ENCODE measurements at places on chromosomes 7 and 10.

GRCh38 chr10:62384057-62384446 is 9.9 kb downstream of the ZNF365 start:
- DNase-seq = no peak

GRCh38 chr7:55155351-55156117 is 136.7 kb downstream of the EGFR start:
- DNase-seq = no peak

GRCh38 chr10:79106256-79107050 is 37.7 kb downstream of the ZMIZ1 start:
- no peak for DNase-seq

GRCh38 chr7:29878081-29878688 is 71.9 kb downstream of the WIPF3 start:
- no peak for DNase-seq

- no peak for DNase-seq
Measured at GRCh38 chr10:79082035-79082373, 13.2 kb downstream of the ZMIZ1 start.

- DNase-seq = no peak
Measured at GRCh38 chr10:83849150-83849549, 290.2 kb upstream of the GHITM start.

DNA sequence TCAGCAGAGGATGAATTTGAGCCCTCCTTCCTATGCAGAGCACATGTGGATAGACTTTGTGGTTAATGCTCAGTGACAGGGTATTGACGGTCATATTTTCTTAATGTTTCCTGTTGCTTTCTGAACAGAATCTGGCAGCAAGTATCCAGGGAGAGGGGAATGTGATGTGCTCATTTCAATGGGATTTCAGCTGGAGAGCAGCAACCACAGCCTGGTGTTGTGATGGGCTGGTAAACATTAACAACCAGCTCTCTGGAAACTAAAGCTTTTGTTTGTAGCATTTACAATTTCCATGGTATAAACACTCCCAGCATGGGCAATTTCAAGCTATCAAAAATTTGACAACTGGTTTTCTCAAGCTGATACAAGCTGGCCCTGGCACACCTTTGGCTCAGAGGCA is 215.9 kb downstream of the SH2D4B start:
- DNase-seq = no peak

DNA sequence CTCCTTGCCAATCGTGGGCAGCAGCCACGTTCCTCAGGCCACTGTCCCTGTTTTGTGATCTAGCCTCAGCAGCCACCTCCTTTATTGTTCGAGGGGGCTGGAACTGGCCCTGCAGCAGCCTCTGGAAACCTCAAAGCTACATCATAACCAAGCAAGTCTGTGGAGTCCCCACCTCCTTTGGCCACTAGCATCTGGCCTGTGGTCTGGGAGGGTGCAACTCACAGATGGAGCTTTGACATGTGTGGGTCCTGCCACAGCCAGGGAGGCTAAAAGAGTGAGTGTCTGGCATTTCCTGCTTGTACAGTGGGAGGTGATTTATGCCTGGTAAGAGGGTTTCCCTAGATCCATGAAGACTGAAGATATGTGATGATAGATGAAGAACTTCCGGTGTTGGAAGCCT is 32.3 kb upstream of the NUB1 start:
- no peak for DNase-seq

DNA sequence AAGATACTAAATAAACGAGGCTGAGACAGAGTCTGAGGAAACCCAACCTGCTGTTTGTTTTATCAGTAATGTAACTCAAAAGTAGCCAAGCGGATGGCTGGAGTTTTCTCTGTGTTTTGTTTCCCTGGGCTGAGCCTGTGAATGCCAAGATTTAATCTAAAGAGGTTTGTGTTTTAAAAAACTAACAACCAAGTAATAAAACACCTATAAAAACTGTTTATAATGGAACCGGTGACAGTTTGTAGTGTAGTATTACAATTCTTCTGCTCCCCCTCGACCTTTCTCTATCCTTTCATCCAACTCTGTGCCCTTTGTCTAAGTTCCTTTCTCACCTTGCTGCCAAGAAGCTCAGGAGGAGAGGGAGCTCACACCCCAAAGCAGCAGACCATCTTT is 2.6 kb upstream of the KAT6B start:
- no peak for DNase-seq

GRCh38 chr10:93095225-93095624 is 21.5 kb downstream of the CYP26A1 start:
- DNase-seq = no peak

GRCh38 chr7:51121931-51122425 is 194.6 kb downstream of the COBL start:
- peak; percentile 79 for DNase-seq

GRCh38 chr10:34089253-34089652 is 725.8 kb downstream of the PARD3 start:
- no peak for DNase-seq

- no peak for DNase-seq
Measured at GRCh38 chr10:110600487-110601101, 33.1 kb downstream of the SMC3 start.

- no peak for DNase-seq
Measured at GRCh38 chr7:128427289-128427891, 17.6 kb upstream of the IMPDH1 start.

DNA sequence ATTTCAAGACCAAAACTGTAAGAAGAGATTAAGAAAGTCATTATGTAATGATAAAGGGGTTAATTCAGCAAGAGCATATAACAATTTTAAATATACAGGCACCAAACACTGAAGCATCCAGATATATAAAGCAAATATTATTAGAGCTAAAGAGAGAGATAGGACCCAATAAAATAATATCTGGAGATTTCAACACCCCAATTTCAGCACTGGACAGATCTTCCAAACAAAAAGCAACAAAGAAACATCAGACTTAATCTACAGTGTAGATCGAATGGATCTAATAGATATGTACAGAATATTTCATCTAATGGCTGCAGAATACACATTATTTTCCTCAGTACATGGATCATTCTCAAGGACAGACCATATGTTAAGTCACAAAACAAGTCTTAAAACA is 151.3 kb downstream of the COBL start:
- no peak for DNase-seq

GRCh38 chr10:20963056-20963455 is 65.9 kb upstream of the NEBL start:
- no peak for DNase-seq

GRCh38 chr10:63467841-63468240 is 2.1 kb upstream of the JMJD1C start:
- DNase-seq = no peak

GRCh38 chr7:37344886-37345579 is 103.6 kb downstream of the ELMO1 start:
- no peak for DNase-seq

- DNase-seq = no peak
Measured at GRCh38 chr10:49207936-49208487, 19.8 kb upstream of the TMEM273 start.

- DNase-seq = peak; percentile 42
Measured at GRCh38 chr10:101818872-101819633, 809 bp upstream of the OGA start.

GRCh38 chr7:6376820-6377219 is 70.9 kb downstream of the DAGLB start:
- no peak for DNase-seq

- DNase-seq = no peak
Measured at GRCh38 chr10:105679781-105680180, 1038.7 kb downstream of the SORCS3 start.

- DNase-seq = no peak
Measured at GRCh38 chr10:71028066-71028465, 139.7 kb upstream of the PCBD1 start.

GRCh38 chr7:31214751-31215150 is 125.8 kb downstream of the NEUROD6 start:
- DNase-seq = no peak

All from heart left ventricle (tissue), 16 donors.